Central memory CD8-positive, alpha-beta T cell (primary cell): ENCODE measurements at places on chromosomes 5 and 9.

DNA sequence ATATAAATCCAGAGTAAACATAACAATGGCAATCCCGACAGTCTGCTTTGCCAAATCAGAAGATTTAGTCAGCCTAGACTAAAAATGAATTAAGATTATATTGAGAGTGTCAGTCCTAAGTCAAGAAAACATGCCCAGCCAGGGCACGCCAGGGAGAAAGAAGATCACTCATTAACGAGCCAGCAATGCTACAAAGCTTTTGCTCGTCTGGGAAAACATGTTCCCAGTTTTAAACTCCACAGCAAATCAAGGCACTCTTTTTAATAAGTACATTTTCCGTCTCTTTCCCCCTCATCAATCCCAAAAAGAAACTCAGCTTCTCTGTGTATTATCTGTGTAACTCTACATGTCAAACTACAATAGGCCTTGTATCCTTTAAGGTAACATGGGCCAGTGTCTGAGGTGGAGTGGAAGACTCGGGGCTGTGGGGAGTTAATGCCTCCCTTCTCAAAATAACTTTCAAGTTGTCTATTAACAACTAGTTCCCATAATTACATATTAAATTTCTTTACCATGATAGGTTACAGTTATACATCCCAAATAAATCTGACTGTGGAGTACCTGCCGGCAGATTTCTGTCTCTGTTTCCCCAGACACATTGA is 40.9 kb downstream of the NFIB start:
- no peak for DNase-seq

GRCh38 chr5:72436796-72437471 is 70.3 kb downstream of the ZNF366 start:
- no peak for DNase-seq

GRCh38 chr5:7867260-7867659 is 1.6 kb downstream of the FASTKD3 start:
- no peak for DNase-seq

DNA sequence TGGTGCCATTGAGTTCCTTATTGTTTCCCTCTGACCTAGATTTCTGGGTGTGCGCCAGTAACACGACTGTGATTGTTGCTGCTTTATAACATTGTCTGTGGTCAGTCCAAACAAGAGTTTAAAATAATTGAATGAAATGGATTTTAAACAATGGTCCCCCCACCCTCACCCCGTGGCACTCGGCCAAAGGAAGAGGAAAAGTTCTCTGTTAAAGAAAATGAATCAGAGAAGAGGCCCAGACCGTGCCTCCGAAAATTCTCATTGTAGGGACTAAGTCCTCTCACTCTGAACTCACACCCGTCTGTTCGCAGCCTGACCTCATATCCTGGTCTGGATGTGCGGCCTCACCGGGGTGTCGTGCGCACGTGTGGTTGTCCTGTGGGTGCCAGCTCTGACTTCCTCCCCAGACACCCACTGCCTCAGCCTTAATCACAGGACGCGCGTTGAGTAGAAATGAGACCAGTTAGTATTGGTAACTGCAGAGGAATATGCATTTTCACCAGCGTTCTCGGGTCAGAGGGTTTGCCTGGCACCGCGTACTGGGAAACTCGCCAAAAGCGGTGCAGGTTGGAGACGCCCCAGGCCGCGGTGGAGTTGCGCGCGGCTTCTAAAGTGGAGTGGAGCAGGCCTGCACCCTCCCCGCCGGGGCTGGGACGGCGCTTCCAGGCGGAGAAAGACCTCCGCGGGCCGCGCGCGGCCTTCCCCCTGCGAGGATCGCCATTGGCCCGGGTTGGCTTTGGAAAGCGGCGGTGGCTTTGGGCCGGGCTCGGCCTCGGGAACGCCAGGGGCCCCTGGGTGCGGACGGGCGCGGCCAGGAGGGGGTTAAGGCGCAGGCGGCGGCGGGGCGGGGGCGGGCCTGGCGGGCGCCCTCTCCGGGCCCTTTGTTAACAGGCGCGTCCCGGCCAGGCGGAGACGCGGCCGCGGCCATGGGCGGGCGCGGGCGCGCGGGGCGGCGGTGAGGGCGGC is at the start of gene ABL1:
ABL1 (plus strand) TSS at position 884 of the 966 bp plus-strand sequence. CDS start 193 bp downstream, outside the sequence.
- peak; percentile 83 for DNase-seq

GRCh38 chr5:115377468-115378217 is 81.2 kb upstream of the CCDC112 start:
- no peak for DNase-seq

DNA sequence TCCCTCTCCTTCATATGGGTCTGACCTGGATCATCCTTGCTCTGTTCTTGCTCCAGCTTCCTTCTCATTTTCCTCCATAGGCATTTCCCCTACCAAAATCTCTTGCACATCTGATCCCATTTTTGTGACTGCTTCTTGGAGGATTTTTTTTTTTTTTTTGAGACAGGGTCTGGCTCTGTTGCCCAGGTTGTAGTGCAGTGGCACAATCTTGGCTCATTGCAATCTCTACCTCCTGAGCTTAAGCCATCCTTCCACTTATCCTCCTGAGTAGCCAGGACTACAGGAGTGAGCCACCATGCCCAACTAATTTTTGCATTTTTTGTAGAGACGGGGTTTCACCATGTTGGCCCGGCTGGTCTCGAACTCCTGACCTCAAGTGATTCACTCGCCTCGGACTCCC is 10.5 kb upstream of the JMY start:
- no peak for DNase-seq

DNA sequence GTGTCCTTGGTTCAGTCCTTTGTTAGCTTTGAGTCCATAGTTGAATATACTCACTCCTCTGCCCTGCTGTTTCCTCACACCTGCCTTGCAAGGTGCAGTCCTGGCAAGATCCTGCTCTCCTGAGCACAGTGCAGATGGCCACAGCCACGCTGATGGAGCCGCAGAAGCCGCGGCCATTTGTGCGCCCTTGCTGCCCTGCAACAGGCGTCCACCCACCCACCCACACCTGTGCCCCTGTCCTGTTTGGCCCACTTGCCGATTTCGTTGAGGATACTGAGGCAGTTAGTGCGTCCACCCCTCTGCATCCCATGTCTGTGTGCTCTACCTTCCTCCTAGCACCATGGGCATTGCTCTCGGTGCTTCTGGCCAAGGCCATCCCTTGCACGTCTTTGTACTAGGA is 51.1 kb upstream of the LRRTM2 start:
- no peak for DNase-seq

- no peak for DNase-seq
These were observed 597.3 kb downstream of the PRELID2 start for GRCh38 chr5:145237843-145238242.

- no peak for DNase-seq
These were observed 127.2 kb downstream of the DOCK8 start for GRCh38 chr9:341634-342421.

GRCh38 chr5:65209341-65209740 is 272.4 kb downstream of the ADAMTS6 start:
- DNase-seq = no peak

- DNase-seq = no peak
These were observed 305.4 kb upstream of the KIF2A start for GRCh38 chr5:62000646-62001045.

- DNase-seq = no peak
These were observed 475.1 kb downstream of the DMRTA1 start for GRCh38 chr9:22921742-22922141.

DNA sequence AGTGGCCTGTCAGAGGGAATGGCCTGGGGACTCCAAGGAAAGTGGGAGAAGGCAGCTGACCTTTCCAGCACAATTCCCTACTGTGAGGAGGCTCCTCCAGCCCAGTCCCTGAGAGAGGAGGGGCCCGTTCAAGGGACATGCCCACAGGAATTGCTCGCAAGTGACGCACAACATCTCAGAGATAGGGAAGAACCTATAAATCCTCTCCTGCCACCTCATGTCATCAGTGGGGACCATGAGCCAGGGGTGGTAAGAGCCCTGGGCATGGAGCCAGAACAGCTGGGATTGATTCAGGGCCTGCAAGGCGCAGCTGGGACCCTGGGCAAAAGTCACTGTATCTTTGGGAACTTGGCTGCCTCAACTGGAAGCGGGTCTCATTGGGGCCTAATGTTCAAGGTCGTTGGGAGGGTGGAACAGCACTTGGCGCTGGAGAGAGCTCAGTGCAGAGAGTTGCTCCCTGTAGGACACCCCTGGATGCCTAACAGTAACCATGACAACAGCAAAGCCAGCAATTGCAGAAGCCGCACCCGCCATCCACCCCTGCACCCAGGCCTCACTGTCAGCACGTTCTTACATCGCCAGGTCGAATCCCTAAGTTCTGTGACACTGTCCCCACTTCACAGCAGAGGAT is 41.3 kb upstream of the ORM1 start:
- no peak for DNase-seq

GRCh38 chr5:157689942-157690689 is 18.8 kb downstream of the C5orf52 start:
- no peak for DNase-seq

- DNase-seq = no peak
These were observed 3.2 kb upstream of the FUBP3 start for GRCh38 chr9:130576176-130576575.

DNA sequence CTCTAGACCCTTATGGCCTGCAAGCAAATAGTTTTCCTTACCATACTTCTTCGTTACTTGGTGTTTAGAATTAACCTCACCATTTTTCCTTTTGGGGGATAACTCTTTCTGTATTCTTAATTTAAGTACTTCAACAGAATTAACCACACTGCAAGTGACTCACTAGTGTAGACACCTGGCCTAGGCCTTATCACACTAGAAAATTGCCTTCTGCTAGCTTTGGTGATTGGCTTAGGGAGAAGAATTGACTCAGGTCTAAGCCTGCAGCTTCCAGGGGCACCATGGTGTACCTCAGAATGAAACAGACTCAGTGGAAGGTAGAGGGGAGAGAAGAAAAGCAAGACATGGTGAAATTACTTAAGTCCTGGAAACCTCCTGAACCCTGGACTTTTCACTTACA is 112.8 kb upstream of the HMHB1 start:
- DNase-seq = no peak

- DNase-seq = no peak
These were observed 152.8 kb upstream of the PAPPA start for GRCh38 chr9:116000748-116001329.

GRCh38 chr5:124371111-124371706 is 375.2 kb downstream of the ZNF608 start:
- DNase-seq = no peak

GRCh38 chr5:132471151-132471907 is 19.2 kb downstream of the IRF1 start:
- DNase-seq = no peak

- no peak for DNase-seq
These were observed 2.0 kb downstream of the GADD45G start for GRCh38 chr9:89606624-89607311.

GRCh38 chr9:88319936-88320747 is 68.1 kb upstream of the SPIN1 start:
- no peak for DNase-seq

DNA sequence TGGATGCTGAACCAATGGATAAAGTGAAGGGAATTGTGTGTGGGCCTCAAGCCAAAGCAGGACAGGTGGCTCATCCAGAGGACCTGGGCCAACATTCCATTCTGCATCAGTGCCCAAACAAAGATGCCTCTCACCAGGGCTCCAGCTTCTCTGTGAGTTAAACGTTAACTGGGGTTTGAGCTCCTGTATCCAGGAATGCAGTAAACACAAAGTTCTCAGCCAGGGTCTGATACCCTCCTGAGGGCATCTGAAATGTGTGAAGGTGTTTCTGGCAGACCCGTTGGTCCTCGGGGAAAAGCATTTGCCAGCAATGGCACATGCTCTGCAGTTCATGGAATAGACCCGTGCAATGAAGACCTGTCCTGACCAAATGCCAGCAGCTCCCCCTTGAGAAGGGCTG is 33.9 kb upstream of the AOPEP start:
- DNase-seq = no peak

- DNase-seq = no peak
These were observed 25.7 kb downstream of the DPYSL3 start for GRCh38 chr5:147483961-147484707.

DNA sequence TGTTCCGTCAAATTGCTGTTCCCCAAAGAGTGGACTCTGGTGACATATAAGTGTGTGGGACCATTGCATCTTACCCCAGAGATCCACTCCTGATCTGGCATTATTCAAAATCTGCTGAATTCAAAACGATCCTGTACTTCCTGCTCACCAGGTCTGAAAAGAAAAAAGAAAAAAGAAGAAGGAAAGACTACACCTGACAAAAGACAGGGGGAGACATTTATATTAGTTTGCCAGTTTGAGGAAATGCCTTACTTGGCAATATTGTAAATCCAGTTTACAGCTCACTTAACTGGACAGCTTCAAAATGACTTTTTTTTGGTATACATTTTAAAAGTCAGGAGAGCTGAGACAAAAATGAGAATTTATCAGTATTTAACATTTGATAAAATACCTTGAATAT is 15.0 kb upstream of the GRHPR start:
- no peak for DNase-seq

- peak; percentile 49 for DNase-seq
These were observed at the start of gene ANKRD18A for GRCh38 chr9:38620483-38621433. TSS of gene ANKRD18A (minus strand) at chr9:38620596. CDS start at chr9:38620285, 311 bp downstream.

GRCh38 chr9:124074746-124075145 is 63.2 kb downstream of the LHX2 start:
- DNase-seq = no peak

DNA sequence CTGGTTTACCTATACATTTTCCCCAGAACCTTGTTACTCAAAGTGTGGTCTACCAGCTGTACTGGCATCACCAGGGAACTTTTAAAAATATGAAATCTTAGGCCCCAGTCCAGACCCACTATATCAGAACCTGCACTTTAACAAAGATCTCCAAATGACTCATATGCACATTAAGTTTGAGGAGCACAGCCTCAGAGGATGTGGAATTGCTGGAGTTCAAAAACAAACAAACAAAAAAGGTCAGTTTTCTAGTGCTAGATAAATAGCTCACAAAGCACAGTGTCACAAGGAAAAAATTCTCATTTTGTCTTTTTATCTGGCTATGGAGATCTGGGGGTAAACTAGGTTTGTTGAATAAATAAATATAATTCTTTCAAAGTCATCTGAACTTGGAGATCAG is 68.9 kb upstream of the ANKRD55 start:
- DNase-seq = no peak

DNA sequence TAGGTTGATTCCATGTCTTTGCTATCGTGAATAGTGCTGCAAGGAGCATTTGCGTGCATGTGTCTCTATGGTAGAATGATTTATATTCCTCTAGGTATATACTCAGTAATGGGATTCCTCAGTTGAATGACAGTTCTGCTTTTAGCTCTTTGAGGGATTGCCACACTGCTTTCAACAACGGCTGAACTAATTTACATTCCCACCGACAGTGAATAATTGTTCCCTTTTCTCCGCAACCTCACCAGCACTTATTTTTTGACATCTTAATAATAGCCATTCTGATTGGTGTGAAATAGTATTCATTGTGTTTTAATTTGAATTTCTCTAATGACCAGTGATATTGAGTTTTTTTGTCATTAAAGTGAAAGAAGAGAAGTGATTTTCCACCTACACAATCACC is 18.5 kb downstream of the IFNA5 start:
- DNase-seq = no peak

GRCh38 chr5:84197538-84197937 is 187.1 kb downstream of the EDIL3 start:
- no peak for DNase-seq

- DNase-seq = no peak
These were observed 91.3 kb upstream of the GPBP1 start for GRCh38 chr5:57082441-57083067.

- no peak for DNase-seq
These were observed 23.3 kb upstream of the PANK3 start for GRCh38 chr5:168602517-168602916.
